ENCODE measurements at places on chromosomes 13 and 19.

GRCh38 chr19:9839415-9839814, 4.3 kb downstream of the PIN1 start:
- no peak for DNase-seq

DNA sequence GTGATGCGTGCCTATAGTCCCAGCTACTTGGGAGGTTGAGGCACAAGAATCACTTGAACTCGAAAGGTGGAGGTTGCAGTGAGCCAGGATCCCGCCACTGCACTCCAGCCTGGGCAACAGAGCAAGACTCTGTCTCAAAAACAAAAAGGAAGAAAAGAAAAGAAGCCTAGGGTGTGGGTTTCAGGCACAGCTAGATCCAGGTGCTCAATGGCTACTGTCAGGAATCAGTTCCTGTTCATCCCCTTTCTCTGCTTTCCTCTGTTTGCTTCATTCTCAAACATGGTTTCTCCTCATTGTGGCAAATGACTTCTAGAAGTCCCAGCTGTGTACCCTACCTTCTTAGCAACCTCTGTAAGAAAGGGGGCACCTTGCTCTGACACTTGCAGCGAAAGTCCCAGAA, 5.9 kb downstream of the CBLC start:
- DNase-seq, result no peak

DNA sequence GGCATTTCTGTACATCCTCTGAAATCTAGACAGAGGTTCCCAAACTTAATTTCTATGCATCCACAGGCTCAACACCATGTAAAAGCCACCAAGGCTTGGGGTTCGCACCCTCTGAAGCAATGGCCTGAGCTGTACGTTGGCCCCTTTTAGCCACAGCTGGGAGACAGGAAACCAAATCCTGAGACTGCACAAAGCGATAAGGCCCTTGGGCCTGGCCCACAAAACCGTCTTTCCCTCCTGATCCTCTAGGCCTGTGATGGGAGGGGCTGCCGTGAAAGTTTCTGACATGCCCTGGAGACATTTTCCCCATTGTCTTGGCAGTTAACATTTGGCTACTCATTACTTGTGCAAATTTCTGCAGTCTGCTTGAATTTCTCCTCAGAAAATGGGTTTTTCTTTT, 766.4 kb downstream of the GPC5 start:
- DNase-seq, result no peak

DNA sequence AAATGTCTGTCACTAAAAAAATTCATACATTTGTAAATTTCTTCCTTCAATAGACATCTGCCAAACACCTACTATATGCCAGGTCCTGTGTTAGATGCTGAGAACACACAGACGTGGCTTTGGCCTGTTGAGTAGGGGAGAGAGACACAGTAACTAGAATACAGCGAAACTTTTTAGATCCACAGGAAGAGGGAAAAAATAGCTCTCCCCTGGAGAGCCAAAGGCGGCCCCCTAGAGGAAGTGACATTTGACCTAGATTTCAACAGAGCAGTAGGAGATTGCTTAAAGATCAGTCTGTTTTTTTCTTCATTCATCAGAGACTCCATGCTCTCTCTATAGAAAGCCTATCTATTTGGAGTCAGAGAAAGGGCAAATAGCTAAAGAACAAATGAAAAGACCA, 11.3 kb downstream of the LCP1 start:
- DNase-seq, result no peak

GRCh38 chr13:43647471-43647870, 139.3 kb downstream of the ENOX1 start:
- no peak for DNase-seq

DNA sequence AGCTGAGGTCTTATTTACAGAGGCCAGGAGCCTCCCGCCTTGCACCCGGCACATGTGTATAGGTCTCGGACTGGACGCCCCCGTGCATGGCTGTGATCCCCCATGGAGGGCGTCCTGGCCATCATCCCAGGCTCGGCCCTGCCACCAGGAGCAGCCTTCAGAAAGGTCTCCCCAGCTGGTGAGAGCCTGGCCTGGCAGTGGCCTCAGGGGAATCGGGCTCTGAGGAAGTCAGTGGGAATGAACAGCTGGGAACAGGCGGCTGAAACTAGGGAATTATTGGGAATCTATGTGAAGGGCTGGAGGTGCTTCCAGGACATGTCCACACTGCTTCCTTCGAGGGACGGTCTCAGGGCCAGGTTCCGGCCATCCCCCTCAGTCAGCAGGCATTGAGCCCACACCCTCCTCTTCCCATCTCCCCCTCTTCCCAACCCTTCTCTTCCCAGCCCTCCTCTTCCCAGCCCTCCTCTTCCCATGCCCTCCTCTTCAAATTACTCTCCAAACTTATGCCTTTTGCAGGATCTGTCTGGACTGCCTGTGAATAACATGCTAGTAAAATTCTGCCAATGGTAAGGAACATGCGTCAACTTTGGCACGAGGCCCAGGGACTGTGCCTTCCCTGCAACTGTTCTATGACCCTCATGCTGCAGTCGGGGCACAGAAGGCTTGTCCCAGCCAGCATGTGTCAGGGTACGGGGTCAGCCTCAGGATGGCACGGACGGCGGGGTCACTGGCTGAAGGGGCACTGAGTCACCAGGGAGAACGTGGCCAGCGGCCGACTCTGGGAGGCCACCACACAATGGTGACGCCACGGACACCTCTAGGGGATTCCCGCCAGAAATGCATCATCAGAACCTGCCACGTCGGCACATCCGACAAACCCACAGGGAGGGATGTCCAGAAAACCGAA, 24.2 kb upstream of the C13orf46 start:
- DNase-seq, result no peak

DNA sequence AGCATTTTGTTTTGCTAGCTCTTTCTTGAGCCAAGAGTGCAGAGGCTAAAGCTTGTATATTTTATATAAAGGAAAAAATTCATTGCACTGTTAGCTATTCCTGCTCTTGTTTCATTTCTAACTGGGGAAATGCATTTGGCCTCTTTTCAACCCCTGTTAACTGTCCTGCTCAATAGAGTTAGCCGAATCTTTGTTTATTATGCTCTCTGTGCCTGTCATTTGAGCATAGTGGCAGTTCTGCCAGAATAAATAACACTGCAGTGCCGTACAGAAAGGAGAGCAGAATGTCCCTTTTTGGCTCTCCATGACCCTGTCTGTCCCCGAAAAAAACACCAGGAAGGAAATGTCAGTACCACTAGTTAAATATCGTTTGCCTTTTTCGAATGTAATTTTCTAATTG, 350.8 kb downstream of the MYO16 start:
- no peak for DNase-seq

DNA sequence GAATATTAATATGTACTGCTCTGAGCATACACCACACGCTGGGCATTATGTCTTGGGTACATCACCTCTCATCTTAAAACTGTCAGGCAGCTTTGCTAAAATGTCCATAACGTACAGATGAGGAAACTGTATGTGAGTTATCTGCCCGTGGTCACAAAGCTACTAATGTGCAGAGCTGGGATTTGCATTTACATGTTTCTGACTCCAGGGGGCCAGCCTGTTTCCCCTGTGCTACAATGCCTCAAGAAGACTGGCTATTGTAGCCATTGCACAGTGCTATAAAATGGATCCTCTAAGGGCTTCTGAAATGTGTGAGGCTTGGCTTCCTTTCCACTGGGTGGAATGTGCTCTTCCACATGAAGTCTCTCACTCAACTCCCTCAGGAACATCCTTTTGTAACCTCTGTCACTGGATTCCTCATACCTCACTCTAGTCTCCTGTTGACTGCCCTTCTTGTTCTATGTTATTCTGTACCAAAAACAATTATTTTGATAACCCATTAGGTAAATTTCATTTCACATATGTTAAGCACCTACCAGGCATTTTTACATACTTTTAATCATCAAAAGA, 95.6 kb upstream of the HTR2A start:
- no peak for DNase-seq

GRCh38 chr13:95546919-95547318, 5.6 kb upstream of the CLDN10 start:
- no peak for DNase-seq

DNA sequence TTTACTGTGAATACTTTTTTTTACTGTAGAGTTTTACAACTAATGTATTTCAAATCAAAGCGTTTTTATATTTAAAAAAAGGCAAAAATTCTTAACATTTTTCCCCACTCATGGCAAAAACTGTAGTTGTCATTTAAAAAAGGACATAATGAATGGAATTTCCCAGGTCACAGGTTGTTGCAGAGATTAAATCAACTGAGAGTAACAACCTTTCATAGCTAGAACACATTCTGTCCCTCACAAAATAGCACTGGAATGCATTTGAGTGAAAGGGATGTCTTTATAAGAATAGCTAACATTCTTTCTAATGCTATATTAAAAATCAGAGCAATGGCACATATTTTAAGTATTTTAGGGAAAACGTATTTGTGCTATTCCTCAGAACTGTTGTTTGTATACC, 1393.3 kb upstream of the ATXN8OS start:
- DNase-seq, result no peak

DNA sequence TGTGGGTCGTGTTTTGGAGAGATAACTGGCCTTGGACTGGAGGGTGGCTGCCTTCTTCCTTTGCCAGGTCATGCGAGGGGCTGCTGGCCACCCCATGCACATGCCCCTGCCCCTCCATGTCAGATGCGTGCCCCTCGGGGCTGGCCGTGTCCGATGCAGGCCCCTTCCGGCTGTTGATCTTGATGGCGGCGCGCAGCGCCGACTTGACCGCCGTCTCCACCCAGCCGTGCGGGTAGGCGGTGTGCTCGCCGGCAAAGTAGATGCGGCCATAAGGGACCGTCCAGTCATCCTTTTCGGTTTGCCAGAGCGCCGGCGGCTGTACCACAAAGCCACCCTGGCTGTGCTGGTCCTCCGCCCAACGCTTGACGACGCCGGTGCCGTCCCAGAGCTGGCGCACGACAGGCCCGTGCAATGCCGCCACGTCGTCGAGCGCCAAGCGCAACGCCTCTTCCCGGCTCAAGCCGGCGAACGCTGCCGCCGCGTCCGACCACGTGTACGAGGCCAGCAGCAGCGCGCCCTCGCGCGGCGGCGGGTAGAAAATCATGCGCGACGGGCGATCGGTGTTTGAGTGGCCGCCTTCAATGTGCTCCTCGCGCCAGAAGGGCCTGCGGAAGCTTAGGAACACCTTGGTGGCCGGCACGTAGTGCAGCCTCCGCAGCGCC, 6.9 kb downstream of the IL4I1 start:
- no peak for DNase-seq

- DNase-seq, result no peak
These were observed 99.7 kb downstream of the STARD13 start for GRCh38 chr13:33185853-33186252.

GRCh38 chr19:54532528-54532927, 29.9 kb downstream of the LAIR2 start:
- no peak for DNase-seq

- DNase-seq, result no peak
These were observed 536.5 kb upstream of the SPRY2 start for GRCh38 chr13:80877209-80877943.

DNA sequence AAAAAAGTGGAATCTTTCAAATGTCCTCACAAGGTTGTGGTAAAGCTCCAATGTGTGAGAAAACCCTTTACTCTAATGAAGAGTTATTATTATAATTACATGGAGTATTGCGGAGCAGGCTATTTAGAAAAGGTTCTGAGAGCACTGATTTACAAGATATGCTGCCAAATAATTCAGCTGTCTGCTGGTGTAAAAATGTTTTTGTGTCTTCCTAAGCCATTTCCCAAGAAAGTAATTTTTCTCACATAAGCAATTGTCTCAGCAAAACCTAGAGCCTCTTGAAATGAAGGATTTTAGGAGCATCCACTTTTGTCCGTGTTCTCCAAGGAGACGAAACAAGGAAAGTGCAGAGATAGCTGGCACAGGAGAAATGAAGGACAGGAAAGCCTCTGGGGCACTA, 229.6 kb upstream of the STARD13 start:
- no peak for DNase-seq

GRCh38 chr19:56133858-56134653, 7.0 kb upstream of the ZNF444 start:
- no peak for DNase-seq

DNA sequence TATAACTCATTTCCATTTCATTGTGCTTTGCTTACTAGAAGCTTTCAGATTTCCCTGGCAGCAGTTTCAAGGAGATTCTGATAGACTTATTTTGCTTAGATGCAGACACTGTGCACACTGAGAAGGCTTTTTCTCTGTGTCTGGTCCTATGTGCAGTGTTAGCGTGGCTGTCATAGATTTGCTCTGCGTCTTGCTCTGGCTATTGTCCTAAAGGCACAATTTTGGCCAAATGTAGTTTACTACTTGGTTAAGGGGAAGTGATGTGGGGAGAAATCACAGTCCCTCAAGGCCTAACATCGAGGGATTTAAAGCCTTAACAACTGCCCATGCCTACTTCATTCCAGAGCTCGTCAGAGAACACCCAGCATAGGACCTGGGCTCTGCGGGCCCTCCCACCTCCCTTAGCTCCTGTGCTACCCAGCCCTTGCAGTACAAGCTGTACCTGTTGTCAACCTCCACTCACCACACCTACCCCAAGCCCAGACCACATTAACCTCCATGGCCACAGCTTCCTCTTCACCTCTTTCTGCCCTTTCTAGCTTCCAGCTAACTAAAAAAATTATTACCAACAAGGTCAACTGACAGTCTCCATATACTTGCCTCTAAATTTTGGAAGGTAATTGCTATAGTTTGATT, 38.9 kb upstream of the KATNAL1 start:
- DNase-seq, result no peak

DNA sequence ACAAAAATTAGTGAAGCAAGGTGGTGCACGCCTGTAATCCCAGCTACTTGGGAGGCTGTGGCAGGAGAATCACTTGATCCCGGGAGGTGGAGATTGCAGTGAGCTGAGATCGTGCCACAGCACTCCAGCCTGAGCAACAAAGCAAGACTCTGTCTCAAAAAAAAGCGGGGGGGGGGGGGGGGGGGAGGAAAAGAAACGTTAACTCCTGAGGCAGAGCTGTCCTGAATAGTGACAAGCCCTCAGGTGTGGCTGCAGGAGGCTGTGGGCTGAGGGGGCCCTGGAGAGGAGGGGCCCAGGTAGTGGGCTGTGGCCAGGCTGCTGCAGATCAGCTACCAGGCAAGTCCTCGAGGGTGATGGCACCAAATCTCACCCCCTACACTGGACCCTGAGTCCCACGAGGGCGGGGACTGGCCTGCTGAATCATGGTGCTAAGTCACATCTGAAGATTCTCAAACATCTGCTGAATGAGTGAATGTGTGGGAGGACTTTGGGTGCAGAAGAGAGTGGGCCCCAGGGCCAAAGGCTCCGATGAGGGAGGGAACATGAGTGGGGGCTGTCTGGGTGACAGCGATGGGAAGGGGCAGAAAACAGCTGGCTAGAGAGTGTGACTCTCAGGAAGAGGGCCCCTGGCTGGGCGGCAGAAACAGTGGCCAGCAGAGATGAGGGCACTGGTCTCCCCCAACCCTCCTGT, 24.6 kb upstream of the ATP1A3 start:
- DNase-seq, result no peak

DNA sequence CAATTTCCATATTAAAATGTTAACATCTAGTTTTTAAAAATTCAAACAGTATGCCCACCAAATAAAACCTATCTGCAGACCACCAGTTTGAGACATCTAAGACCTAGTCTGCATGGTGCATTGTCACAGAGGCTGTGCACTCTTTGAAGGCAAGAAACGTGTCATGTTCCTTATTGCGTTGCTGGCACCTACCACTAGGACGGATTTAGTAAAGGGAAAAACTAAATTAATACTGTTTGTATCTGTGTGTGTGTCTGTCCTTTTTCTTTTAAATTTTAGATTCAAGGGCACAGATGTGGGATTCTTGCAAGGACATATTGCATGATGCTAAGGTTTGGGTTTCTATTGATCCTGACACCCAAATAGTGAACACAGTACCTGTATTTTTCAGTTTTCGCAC, 481.4 kb downstream of the UQCRFS1 start:
- no peak for DNase-seq

- DNase-seq, result no peak
These were observed 84.5 kb downstream of the DCLK1 start for GRCh38 chr13:36046672-36047071.
